ENCODE measurements at places on chromosomes 1 and 21.

DNA sequence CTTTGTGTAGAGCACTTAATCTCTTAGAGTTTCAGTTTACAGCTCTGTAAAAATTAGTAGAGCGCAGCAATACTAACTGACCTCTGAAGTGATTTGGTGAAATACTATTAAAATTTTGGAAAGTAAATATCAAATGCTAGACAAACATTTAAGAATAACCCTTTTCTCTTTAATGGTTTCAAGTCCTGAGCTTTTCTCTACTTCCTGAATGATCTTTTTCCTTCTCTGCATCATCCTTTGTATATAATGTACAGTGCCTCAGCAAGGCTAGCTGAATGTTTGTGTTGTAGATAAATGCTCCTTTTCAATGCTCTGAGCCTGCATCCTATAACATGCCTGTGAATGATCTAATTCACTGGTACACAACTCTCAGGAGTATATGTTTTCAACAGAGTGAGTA is 272.9 kb downstream of the ADGRL2 start:
- DNase-seq, result peak; percentile 16

DNA sequence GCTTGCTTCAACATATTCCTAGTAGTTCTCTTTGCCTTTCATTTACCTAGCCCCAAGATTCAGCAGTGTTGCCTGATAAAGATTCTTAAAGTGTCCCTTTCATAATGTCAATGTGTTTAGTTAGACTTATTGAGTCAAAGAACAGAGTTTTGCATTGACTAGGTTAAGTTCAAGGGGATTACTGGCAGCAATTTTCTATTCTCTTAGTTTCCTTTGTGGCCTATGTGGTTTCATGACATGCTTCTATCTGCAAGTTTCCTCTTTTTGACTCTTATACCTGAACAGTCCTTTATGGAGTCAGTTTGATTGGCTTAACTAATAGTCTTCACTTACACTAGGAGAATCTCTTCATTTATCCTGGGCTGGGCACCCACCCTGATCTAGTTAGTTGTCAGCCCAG is 151.3 kb downstream of the ADGRL4 start:
- no peak for DNase-seq

DNA sequence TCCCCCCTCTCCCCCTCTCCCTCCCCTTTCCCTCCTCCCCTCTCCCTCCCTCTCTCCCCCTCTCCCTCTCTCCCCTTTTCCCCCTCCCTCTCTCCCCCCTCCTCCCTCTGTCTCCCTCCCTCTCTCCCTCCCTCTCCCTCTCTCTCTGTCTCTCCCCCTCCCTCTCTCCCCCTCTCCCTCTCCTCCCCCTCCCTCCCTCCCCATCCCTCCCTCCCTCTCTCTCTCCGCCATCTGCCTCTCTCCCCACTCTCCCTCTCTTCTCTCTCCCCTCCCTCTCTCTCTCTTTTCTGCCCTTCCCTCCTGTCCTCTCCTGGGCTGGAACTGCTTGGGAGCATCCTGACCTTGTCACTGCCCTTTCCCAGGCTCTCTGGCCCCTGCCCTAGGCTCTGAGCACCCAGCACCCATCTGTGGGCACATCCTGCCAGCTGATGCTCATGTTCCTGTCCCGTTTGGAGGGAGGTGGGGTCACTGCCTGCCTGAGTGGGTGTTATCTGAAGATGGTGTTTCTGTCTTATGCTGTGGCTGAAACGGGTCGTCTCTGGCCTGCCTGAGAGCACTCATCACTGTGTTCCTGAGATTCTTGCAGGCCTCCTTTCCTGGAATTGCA is 10.8 kb downstream of the FTCD start:
- no peak for DNase-seq

DNA sequence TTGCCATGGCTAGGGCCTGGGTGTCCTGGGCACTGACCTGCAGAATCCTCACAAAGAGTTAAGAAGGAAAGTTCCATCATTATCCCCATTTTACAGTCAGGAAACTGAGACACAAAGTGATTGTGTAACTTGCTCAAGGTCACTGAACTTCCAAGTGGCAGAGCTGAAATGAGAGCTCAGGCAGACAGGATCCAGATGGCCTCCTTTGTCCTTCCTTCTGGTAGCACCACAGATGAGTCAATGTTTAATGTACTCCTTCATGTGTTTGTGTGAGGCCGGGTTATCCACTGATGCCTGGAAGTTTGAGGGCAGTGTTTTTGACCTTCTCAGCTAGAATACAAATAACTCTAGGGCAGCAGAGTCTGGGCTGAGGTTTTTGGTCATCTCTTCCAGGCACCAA is 207.0 kb downstream of the TNR start:
- DNase-seq, result peak; percentile 33

DNA sequence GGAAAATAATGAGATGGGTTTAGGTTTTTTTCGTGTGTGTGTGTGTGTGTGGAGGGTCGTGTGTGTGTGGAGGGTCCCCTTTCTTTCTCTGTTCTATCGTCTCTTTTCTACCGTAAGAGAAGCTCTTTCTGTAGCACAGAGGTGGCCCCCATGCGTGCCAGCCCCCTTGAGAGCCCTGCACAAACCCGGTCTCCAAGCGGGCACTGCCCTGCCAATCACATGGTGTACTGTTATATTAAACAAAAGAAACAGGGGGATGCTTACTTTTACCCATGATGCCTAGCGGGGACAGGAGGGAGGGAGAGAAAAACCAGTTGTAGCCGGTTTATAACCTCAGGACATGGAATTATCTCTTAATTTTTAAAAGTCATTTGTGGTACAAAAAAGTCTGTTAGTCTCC is 41.0 kb downstream of the GATAD2B start:
- DNase-seq, result peak; percentile 85

DNA sequence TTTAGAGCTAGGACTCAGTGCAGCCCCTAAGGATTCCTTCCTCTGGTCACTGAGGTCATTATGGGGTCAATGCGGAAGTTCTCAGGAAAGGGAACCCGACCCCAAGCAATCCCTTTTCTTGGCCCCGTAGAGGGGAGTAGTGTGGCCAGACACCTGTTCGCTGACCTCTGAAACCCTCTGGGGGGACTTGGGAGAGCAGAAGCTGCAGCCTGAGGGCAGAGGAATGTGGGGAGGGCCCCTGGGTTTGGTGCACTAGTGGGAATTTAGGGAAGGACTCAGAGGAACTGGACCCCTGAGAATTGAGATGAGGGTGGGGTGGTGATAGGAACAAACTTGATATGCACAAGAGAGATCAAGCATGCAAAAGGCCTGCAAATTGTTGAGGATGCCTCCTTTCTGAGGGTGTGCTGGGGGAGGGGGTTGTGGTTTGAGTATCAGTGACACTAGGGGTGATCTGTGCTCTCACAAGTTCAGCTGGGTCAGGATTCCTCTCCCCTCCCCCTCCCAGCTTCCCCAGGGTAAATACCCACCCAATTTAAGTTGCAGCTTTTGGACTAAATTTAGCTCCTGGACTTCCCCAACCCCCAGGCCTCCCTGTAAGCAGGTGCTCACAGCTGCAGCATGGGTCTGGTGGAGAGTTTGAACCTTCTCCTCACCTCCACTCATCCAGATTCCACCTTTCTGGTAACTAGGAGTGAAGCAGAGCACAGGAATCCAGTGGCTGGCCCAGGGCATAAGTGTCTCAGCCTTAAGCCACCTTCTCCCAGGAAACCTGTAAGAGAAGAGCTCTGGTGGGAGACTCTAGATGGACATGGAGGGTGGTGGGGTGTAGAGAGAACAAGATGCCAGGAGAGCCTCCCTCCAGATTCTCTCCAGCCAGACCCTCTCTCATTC is 13.5 kb downstream of the ADAMTSL4 start:
- DNase-seq, result no peak

DNA sequence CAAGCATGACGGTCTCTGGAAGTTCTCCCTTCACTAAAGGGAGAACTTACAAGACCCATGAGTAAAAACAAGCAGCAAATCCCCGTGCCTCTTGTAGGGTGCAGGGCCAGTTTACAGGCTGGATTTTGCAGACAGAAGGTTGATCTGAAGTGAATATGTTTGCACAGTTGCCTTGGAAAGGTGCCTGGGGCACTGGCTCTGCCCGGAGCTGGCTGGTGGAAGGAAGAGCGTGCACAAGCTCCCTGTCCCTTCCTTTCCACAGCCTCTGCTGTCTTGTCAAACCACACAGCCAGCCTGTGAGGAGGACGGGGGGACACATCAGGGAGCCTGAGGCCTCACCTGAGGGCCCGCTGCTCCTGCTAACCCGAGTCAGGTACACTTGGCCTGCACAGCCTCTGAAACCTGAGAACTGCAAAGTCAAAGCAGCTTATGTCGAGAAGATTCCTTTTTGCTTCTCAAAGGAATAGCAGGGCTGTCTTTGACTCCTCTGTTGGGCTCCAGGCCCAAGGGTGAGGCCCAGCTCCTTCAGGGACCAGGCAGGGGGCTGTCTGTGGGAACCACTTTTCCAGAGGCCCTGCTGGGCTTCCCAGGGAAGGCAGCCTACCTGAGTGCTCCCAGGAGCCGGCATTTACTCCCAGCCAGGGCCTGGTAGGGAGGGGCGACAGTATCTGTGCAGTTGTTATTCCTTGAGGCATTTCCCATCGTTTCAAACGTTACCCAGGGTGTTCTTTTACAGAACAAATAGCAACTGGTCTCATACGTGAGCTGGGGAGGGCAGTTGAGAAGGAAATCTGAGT is 251.5 kb downstream of the SIPA1L2 start:
- DNase-seq, result no peak

DNA sequence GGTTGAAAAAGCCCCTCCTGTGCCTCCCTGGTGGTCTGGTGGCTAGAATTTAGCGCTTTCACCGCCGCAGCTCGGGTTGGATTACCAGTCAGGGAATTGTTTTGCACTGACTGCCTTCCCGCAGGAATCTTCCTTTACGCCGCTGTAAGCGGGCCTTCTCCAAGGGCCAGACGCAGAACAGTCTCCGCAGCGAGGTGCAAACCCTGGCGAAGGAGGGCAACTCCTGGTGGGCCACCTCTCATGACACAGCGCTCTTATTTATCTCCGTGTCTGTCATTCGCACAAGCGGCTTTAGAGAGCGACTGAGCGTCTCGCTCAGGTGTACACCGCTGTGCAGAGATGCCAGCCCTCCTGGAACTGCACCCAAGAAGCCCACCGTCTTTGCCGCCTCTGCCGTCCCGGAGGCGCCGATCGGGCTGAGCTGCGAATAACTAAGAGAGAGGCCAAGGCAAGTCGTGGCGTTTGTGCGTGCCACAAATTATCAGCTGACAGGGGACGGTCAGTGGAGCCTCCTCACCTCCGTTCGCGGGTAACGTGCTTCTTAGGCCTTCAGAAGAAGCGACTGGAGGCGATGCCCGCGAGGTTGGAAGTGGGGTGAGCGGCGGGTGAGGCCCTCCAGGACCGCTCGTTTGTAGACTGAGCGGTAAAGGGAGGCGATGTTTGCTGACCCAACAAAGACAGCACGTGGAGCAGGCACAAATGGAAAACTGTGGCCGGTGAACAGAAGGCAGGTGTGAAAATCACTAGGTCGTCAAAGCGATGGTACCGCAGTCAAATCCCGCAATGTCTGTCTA is 93.5 kb downstream of the PRKAB2 start:
- DNase-seq, result no peak

DNA sequence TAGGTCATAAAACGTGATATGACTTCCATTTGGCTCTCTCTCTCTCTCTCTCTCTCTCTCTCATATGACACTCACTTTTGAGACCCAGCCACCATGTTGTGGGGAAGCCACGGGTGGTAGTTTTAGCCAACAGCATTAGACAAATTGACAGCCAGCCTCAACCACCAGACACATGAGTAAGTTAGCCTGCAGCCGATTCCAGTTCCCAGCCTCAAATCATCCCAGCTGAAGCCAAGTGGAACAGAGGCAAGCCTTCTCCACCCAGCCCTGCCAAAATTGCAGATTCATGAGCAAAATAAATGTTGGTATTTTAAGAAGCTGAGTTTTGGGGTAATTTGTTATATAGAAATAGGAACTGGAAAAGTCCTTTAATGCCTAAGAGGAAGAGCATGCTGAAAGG is 98.0 kb upstream of the DNAH14 start:
- DNase-seq, result no peak

- no peak for DNase-seq
These were observed 164.5 kb upstream of the ETV3 start for GRCh38 chr1:157302724-157303123.

GRCh38 chr1:3369446-3370076 is 84.9 kb upstream of the ARHGEF16 start:
- DNase-seq, result no peak

DNA sequence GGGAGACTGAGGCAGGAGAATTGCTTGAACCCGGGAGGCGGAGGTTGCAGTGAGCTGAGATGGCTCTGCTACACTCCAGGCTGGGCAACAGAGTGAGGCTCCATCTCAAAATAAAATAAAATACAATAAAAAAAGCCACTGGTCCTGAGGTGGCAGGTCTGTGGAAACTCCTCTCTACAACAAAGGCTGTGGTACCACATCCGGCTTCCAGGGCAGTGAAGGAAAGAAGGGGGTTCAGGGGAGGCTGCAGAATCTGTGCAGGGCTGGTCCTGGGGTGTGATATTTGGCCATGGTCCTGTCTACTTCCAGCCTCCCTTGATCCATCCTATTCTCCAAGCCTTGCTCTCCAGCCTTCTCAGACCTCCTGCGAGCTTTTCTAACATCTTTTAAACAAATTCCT is 731 bp upstream of the ZNF683 start:
- DNase-seq, result no peak

GRCh38 chr1:87336623-87337067 is 8.0 kb downstream of the LMO4 start:
- no peak for DNase-seq

DNA sequence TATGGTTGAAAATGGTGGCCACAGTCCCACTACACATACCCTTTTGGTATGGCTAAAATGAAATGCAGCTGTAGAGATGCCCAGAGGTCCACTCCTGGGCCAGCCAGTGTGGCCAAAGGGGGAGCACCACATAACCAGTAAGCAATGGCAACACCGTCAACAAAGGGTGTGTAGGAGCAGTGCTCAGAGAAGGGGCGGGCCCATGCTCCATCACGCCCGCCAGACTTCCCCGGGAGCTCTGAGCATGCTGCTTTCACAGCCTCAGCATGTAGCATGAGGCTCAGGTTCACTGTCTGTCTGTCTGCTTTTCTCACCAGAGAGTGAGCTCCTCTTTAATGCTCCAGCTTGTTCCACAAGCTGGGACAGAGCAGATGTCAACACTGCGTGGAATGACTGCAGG is 537.6 kb downstream of the MATN1 start:
- no peak for DNase-seq

- DNase-seq, result no peak
These were observed 22.1 kb downstream of the SPOCD1 start for GRCh38 chr1:31793586-31794285.

GRCh38 chr1:198056255-198056654 is 100.5 kb upstream of the NEK7 start:
- no peak for DNase-seq

- no peak for DNase-seq
These were observed 207.7 kb upstream of the FGGY start for GRCh38 chr1:59089036-59089798.

DNA sequence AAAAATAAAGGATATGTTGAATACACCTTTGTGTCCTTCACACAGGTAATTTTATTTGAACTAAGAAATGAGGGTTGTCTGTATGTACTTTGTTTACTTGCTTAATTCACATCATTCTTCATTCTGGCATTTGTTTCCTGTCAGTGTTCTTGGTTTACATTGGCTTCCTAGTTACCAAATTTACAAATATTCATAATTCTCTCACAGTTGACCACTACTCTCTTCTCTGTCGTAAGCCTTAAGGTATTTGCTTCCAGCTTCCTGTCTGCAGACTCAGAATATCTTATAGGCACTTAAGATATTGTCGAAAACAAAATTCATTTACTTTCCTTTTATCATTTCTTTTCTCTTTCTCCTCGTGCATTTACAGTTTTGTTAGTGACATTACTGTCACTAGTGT is 15.9 kb downstream of the RNPC3 start:
- no peak for DNase-seq

GRCh38 chr21:23014021-23014420 is 2015.8 kb downstream of the NCAM2 start:
- no peak for DNase-seq

- DNase-seq, result no peak
These were observed 2.8 kb downstream of the ST6GALNAC5 start for GRCh38 chr1:76870037-76870436.
